ENCODE measurements at places on chromosomes 2 and 18.

DNA sequence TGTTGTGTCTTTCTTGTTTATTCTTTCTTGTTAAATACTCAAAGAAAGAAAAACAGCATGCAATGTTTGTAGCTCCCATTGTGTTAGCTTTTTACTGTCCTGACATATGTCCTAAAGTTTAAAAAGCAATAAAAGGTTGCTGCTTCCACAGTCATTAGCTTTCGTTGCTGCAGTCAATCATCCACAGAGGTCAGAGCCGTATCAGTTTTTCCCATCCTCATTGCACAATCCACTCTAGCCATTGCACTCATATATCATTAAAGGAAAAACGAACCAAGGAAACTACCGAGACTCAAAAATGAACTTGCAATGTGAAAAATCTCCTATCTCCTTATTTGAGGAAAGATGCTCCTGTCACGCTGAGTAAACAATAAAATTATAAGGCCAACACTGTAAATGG is 954.1 kb downstream of the DPP10 start:
- no peaks in the 10 kb centered on the region for H3K36me3 ChIP-seq
- no peak for DNase-seq
- no peak overlapping the region for H3K27ac ChIP-seq
- H3K27me3 ChIP-seq = no peaks in the 10 kb centered on the region

- H3K27me3 ChIP-seq = no peaks in the 10 kb centered on the region
- peak; percentile 64 for DNase-seq
- peak overlapping the region; percentile 94 for H3K27ac ChIP-seq
- H3K4me1 ChIP-seq = peaks cover 38% of the 10 kb centered on the region
- H3K4me3 ChIP-seq = no peak overlapping the region
Observed at GRCh38 chr2:220279840-220280239, 652.4 kb downstream of the SLC4A3 start.

GRCh38 chr2:9225806-9226205 is 19.2 kb downstream of the ASAP2 start:
- no peaks in the 10 kb centered on the region for H3K27me3 ChIP-seq
- DNase-seq = no peak
- no peak overlapping the region for H3K4me3 ChIP-seq
- peaks cover 48% of the 10 kb centered on the region for H3K4me1 ChIP-seq

DNA sequence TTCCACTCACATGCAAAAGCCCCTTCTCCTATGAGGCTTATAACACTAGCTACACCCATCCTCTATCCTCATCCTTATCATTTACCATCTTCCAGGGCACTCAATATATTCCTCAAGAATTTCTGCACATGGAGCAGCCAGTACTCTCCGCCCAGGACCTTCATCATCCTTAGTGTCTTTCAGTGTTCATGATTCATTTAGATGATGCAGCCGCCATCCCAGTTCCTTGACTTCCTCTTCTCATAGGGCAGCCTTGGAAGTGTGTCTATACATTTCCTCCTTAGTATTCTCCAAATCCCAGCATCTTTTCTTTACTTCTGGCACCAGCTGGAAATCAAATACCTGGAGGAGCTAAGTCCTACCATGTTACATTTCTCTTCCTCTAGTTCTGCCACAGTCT is 3.0 kb upstream of the ITSN2 start:
- peaks cover 4% of the 10 kb centered on the region for H3K4me1 ChIP-seq
- H3K36me3 ChIP-seq = no peaks in the 10 kb centered on the region
- H3K27ac ChIP-seq = no peak overlapping the region
- H3K4me3 ChIP-seq = no peak overlapping the region
- no peak for DNase-seq

- H3K4me1 ChIP-seq = peaks cover 22% of the 10 kb centered on the region
- peak overlapping the region; percentile 67 for H3K27ac ChIP-seq
- no peak overlapping the region for H3K4me3 ChIP-seq
Observed at GRCh38 chr2:26008851-26009566, 24.9 kb upstream of the RAB10 start.

- no peak overlapping the region for H3K27ac ChIP-seq
- H3K36me3 ChIP-seq = no peaks in the 10 kb centered on the region
- peaks cover 6% of the 10 kb centered on the region for H3K27me3 ChIP-seq
- H3K4me1 ChIP-seq = no peaks in the 10 kb centered on the region
- no peak overlapping the region for H3K4me3 ChIP-seq
- DNase-seq = no peak
Observed at GRCh38 chr2:48258481-48259149, 271.3 kb upstream of the STON1 start.

- no peaks in the 10 kb centered on the region for H3K27me3 ChIP-seq
- peak; percentile 94 for DNase-seq
- H3K27ac ChIP-seq = no peak overlapping the region
Observed at GRCh38 chr2:95760806-95761525, 169.2 kb downstream of the TRIM43 start.

- no peaks in the 10 kb centered on the region for H3K4me1 ChIP-seq
- H3K4me3 ChIP-seq = no peak overlapping the region
- H3K27me3 ChIP-seq = peaks cover 36% of the 10 kb centered on the region
- H3K36me3 ChIP-seq = no peaks in the 10 kb centered on the region
- no peak overlapping the region for H3K27ac ChIP-seq
Observed at GRCh38 chr2:64153811-64154210, 9.6 kb upstream of the PELI1 start.

DNA sequence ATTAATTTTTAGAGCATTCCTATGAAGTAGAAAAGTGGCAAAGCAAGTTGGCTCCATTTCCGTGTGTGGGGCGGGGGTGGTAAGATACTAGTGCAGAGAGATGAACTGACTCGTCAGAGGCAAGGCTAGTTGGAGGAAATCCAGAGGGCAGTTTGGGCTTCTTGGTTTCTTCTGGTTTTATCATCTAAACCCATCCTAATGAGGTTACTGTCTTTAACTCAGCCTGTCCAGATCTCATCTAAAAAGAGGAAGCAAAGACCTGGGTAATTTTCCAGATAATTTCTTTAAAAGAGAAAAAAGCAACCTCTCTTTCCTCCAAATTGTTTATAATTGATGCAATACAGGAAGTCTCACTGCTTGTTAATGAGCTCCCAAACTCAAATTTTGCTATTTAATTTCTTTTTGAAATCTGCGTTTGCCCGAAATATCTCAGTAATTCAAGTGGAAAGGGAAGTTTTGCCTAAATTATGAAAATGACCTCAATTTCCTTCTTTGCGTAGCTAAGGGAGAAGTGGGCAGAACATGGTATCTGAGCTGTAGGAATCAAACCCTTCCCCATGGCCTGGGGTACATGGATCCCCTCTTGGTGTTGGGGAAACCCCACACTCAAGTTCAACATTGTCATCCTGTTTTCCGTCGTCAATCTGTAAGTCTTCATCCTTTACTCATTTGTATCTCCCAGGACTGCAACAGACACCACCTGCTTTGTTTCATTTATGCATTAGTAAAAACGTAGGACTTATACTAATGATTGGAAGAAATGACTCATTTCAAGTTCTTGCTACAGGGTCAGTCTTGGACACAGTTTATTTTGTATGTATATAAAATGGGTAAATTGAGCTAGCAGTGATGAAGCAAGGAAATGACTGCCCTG is 89.1 kb upstream of the KLF7 start:
- DNase-seq = no peak
- H3K36me3 ChIP-seq = no peaks in the 10 kb centered on the region
- H3K27ac ChIP-seq = peak overlapping the region; percentile 93
- peak overlapping the region; percentile 49 for H3K4me3 ChIP-seq

DNA sequence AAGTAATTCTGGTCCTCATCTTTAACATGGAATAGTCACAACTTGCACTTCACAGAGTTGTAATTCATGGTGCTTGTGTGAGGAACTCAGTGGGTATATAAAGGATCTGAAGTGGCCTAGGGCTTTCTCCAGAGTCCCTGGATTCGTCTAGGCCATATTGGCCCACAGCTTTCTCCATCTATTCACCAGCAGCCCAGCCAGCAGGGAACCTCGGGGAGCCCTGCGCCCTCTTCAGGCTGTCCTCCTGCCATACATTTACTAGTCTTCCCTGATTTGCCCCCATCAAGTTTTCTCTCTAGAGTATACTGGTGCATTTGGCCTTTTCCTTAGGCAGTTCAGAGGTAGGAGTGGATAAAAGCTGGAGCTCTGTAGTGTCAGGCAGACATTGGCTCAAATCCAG is 278.3 kb downstream of the MYCN start:
- no peak overlapping the region for H3K27ac ChIP-seq
- H3K4me1 ChIP-seq = no peaks in the 10 kb centered on the region
- no peaks in the 10 kb centered on the region for H3K27me3 ChIP-seq
- no peak overlapping the region for H3K4me3 ChIP-seq
- H3K36me3 ChIP-seq = no peaks in the 10 kb centered on the region
- DNase-seq = no peak

DNA sequence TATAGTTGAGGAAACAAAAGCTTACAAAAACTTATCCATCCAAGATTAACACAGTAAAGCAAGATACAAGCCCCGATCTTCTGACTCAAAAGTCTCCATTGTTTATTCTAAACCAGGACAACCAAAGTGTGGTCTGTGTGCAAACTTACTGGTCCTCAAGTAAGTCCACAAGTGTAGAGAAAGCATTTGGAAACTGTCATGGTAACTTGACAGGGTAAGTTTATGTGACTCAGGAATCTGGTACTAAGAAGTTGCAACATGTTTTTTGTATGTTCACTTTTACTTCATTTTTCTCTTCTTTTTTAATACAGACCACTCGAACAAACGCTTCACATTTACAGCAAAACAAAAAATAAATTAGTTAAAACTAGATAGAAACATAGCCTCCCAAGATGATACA is 9.4 kb downstream of the MBD2 start:
- H3K4me1 ChIP-seq = peaks cover 5% of the 10 kb centered on the region
- no peak for DNase-seq
- H3K27me3 ChIP-seq = no peaks in the 10 kb centered on the region
- no peaks in the 10 kb centered on the region for H3K36me3 ChIP-seq
- no peak overlapping the region for H3K4me3 ChIP-seq

GRCh38 chr18:45684341-45685115 is 39.5 kb upstream of the SLC14A1 start:
- no peaks in the 10 kb centered on the region for H3K27me3 ChIP-seq
- H3K27ac ChIP-seq = no peak overlapping the region
- peak; percentile 84 for DNase-seq

All from osteoblast (primary cell).